Foreskin fibroblast (primary cell): ENCODE measurements at places on chromosomes 12 and 14.

- no peak for DNase-seq
These were observed 157.4 kb downstream of the LRRK2 start for GRCh38 chr12:40382217-40382616.

DNA sequence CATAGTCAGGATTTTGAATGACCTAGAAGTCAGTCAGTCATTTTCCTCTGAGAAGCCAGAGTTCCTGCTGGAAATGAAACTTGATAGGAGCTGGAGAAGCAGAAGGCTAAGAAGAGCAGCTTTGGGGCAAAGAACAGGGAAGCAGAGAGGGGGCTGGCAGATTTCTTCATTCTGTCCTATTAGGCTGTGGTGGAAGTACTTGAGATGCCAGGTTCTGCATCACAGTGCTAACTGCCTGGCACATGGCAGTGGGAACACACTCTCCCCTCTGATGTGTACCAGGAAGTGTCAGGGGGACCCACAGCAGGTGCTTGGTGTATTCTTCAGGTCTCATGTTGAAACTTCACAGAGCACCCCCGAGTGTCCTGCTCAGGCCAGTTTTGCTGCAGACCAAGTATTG lies 61.0 kb downstream of the SUSD6 start:
- no peak for DNase-seq

DNA sequence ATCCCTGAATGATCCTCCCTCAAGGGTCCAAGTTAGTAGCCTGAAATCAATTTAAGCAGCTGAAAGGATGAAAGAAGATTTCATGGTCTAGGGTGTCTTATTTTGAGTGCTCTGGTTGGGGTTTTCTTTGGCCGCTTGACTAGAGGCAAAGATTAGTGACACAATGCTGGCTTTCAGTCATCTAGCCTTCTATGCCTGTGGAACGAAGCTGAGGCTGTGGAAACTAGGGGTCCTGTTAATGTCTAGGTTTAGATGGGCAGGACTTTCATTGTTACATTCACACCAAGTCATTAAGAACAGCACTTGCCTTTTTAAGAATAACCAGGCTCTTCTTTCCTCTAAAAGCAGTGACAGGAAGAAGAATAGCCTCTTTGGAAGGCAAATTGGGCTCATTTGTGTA lies 253.8 kb upstream of the E2F7 start:
- DNase-seq: no peak

DNA sequence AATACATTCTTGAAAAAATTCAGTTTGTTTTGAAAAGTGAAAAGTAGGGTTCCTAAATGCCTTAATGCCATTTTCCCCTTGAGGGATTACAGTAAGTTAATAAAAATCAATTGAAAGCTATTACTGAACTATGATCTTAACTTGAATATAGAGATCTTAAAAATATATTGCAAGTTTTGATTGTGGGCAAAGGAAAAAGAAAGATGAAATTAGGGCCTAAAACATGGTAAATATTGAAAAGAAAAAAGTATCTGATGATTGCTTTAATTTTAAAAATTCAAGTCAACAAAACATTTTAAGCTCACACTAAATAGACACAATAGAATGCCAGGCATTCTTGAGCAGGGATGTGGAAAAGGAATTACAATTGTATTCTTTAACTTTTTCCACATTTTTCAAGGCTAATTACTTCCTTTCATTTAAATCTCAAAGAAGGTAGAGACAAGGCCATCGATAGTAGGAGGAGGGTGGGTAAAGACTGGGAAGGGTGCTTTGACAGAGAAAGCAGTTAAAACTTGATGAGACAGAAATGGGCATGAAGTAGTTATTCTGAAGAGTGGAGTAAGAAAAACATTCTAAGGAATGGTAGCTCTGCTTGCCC lies 294.4 kb downstream of the NELL2 start:
- DNase-seq: no peak

DNA sequence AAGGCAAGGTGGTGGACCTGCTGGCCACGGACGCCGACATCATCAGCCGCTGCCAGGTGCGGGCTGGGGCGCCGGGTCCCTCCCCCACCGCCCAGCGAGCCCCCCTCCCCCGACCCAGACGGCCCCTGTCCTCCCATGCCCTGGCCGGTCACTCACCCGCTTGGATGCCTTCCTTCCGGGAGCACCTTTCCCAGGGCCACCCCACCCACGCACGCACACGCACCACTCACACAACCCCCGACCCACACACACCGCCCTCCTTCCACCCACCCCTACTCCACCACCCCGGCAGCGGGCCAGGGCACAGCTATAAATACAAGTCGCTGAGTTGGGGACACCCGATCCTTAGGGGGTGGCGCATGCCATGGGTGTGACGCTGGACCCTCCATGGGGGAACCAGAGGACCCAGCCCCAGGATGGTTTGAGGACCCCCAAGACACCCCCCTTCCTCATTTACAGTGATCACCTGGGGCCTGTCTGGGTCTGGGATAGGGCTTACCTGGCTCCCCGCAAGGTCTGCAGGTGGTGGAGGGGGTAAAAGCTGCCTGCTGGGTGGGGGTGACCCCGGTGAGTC lies 465 bp downstream of the ADSS1 start:
- DNase-seq: no peak

- DNase-seq: no peak
These were observed 268.7 kb downstream of the TMEM132D start for GRCh38 chr12:129635021-129635685.

- DNase-seq: no peak
These were observed 79.2 kb downstream of the LLPH start for GRCh38 chr12:66051361-66051760.

GRCh38 chr12:5276327-5276880 lies 155.5 kb upstream of the NTF3 start:
- DNase-seq: no peak

GRCh38 chr14:47778631-47779030 lies 103.2 kb upstream of the MDGA2 start:
- DNase-seq: no peak

DNA sequence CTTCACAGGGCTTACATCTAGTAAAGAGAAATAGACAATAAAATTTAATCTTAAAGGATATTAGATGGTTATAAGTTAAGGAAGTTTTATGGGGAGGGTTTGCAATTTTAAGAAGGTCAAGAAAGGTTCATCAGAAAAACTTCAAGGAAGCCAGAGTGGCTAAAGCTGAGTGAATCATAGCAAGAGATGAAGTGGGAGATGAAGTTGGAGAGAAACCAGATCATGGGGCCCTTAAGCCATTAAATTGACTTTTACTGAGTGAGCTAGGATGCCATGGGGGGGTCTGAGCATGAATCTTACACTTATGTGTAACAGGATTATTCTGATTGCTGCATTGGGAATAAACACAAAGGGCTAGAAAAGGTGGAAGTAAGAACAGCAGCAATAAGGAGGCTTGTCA lies 189.2 kb downstream of the LRIG3 start:
- no peak for DNase-seq

DNA sequence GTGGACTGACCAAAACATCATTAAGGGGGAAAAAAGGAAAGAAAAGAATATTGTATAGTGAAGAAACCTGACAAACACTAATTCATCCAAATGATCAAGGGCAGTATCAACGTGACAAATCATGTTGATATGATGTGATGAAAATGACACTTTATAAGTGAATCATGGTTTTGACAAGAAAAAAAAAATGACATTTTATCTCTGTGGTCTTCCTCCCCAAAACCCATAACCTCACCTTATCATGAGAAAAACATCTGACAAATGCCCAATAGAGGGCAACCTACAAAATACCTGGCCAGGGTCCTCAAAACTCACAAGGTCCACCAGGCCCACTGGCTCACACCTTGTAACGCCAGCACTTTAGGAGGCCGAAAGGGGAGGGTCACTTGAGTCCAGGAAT lies 13.8 kb downstream of the TMED10 start:
- DNase-seq: no peak

GRCh38 chr14:22837114-22837749 lies 847 bp downstream of the MMP14 start:
- no peak for DNase-seq

DNA sequence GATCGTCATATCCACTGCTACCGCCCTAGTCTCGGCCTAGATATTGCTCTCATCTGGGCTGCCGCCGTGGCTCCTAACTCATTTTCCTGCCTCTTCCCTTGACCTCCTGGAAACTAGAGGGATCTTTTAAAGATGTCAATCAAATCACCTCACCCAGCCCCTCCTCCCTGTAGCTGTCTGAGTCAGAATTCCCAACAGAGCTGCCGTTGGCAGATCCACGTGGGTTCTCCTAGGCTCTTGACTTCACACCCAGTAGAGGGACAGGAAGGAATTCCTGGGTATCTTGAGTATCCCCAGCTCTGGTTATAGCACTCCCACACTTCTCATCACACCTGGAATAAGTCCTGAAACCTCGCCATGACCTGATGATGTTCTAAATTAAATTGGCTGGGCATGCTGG lies 11.9 kb downstream of the TGFB3 start:
- DNase-seq: peak; percentile 18

- peak; percentile 14 for DNase-seq
These were observed 4.6 kb upstream of the ALX1 start for GRCh38 chr12:85275374-85275773.

GRCh38 chr14:79586416-79586815 lies 624.9 kb downstream of the DIO2 start:
- DNase-seq: no peak

DNA sequence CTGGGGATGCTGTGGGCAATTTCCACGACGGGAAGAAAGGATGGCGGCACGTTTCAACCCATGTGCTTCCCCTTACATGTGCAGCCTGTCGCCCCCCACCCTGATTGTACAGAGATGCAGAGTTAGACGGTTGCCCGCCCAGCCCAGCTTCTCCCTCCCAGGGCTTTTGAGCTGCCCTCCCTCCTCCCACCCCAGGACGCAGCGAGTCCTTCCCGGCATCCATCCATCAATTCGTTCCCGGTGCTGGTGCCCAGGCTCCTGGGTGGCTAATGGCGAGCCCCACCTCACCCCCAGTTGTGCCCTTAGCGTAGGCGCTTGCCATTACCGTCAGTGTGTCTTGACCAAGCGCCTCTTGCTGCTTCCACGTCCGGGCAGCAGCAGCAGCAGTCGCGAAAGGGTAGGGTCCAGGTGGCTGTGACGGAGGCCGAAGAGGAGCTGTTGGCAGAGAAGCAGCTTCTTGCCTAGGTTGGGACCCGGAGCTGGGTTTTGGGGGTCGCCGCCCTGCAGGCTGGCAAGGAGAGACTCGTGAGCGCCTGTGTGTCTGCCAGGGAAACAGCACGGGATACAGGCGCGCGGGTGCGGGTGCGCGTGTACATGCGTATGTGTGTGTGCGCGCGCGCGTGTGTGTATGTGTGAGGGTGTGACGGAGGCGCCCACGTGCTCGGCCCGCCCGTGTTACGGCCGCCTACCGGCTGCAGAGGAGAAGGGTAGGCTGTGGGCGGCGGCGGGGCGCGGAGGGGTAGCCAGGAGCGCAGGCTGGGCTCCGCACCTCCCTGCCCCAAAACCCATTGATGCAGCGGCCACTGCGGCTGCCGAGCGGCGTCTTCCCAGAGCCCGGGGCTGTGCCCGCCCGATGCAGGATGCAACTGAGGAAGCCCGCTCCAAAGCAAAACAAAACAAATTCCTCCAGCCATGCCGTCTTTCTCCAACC lies at the start of gene SLC6A15:
SLC6A15 (minus strand) TSS at position 602 of the 931 bp plus-strand sequence. CDS start 20,679 bp downstream, outside the sequence.
- DNase-seq: peak; percentile 95

DNA sequence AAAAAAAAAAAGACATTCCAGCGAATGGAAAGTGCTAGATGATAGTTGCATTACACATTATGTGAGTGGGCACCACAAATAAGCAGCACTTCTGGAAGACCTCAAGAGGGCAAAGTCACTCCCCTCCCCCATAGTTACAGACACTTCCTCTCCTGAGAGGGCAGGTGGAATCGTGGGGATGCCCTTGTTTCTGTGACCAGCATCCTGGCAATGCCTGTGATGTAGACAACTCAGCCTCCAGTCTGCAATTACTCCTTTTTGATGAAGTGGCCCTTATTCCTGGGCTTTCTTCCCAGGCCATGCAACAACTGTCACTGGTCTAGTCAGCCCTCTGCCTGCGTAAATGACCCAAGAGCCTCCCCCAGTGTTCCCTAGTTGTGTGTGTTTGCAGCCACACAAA lies 104.8 kb downstream of the VRK1 start:
- no peak for DNase-seq

DNA sequence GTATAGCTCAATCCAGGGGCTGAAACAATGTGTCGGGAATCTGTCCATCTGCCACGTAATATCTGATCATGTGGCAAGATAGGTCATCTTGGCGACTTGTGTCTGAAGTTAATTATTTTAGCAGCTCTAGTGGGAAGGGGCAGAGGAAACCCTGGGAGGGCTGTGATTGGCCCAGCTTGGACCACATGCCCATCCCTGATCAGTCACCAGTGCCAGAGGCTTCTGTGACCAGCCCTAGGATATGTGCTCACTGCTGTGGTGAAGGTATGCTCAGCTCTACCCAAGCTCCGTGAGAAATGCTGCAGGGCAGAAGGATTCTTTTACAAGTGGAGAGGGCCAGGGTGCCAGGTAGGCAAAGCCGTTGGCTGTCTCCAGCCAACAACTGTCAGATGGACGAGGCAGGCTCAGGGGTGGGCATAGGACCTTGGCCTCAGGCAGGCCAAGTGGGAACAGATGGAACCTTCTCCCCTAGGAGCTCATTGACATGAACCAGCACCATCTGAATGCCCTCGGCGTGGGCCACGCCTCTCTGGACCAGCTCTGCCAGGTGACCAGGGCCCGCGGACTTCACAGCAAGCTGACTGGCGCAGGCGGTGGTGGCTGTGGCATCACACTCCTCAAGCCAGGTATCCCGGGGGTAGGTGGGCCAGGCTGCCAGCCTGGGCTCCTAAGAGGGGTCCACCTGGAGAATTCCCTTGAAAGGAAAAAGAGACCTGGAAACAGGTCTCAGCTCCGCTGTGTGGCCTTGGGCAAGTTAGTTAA lies 21.1 kb downstream of the MVK start:
- no peak for DNase-seq

GRCh38 chr12:124520265-124520701 lies 47.1 kb downstream of the NCOR2 start:
- DNase-seq: no peak

- no peak for DNase-seq
These were observed 383.0 kb downstream of the PCNX1 start for GRCh38 chr14:71290301-71290700.

DNA sequence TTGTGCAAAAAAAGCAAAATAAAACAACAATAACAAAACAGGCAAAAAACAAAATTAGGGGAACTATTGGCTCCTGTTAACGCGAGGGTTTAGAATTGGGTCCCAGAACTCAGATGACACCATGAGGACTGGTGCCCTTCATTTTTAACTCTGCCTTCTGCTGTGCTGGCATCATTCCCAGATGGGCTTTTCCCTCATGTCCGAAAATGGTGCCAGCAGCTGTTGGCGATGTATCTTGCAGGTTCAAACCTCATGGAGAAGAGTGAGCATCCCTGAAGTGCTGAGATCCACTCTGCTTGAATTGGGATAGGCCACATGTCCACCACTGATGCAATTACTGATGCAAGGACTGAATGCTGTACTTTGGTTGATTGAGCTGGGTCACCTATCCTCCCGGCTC lies 61.1 kb downstream of the MYRFL start:
- DNase-seq: no peak

DNA sequence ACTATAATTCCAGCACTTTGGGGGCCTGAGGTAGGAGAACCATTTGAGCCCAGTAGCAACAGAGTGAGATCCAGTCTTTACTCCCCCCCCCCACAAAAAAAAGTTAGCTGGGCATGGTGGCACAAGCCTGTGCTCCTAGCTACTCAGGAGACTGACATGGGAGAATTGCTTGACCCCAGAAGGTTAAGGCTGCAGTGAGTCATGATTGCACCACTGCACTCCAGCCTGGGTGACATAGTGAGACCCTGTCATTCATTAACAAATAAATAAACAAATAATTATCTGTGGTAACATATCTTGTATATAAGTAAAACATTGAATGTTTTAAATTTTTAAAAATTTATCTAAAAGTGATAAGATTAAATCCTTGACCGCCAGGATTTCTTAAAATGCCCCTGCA lies 4.8 kb downstream of the ENTPD5 start:
- DNase-seq: no peak
